ENCODE measurements at places on chromosomes 1 and 21.

- DNase-seq = peak; percentile 94
These were observed 5.0 kb upstream of the COA7 start for GRCh38 chr1:52702886-52703787.

GRCh38 chr1:31356427-31356826 is 16.4 kb downstream of the FABP3 start:
- DNase-seq = no peak

GRCh38 chr21:37484535-37485474 is 118.2 kb downstream of the DYRK1A start:
- DNase-seq = no peak

- no peak for DNase-seq
These were observed 212.8 kb downstream of the SMYD3 start for GRCh38 chr1:246294263-246294662.

GRCh38 chr1:85314726-85315125 is 38.3 kb upstream of the BCL10 start:
- DNase-seq = no peak

GRCh38 chr1:169113613-169114119 is 7.2 kb downstream of the ATP1B1 start:
- no peak for DNase-seq

DNA sequence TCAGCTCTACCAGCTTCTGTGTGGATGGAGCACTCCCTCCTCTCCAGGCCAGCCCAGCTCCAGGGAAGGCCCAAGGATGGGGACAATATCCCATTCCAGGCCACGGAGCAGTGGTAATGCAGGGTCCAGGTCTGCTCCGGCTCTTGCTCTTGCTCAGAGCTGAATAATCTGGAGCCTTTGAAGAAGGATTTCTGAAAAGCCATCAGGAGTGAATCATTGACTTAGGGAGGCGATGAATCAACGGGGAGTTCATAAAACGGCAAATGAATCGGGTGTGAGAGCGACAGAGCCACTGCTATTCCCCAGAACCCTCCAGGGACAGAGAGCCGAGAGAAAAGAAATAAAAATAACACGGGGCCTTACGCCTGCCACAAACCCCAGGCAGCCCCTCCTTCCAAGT is 7.7 kb downstream of the POU3F1 start:
- DNase-seq = no peak

GRCh38 chr21:14616380-14617039 is 70.4 kb upstream of the SAMSN1 start:
- no peak for DNase-seq

DNA sequence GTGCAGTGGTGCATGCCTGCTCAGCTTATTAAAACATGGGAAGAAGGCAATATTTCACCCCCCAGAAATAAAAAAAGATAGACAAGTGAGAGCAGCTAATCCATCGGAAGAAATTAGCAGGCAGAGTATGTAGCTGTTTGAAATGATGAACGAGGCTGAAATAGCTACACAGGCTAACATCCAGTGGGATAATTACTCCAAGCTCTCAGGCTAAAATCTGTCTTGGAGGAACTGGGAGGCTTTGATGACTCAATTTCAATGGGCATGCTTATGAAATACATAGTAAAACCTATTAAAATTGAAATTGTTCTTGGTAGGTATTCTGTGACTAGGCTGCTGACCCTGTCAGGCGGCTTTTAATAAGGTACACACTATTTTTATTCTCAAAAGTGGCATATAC is 84.1 kb upstream of the RRP15 start:
- no peak for DNase-seq

- no peak for DNase-seq
These were observed 122.0 kb downstream of the LACTBL1 start for GRCh38 chr1:22850681-22851080.

DNA sequence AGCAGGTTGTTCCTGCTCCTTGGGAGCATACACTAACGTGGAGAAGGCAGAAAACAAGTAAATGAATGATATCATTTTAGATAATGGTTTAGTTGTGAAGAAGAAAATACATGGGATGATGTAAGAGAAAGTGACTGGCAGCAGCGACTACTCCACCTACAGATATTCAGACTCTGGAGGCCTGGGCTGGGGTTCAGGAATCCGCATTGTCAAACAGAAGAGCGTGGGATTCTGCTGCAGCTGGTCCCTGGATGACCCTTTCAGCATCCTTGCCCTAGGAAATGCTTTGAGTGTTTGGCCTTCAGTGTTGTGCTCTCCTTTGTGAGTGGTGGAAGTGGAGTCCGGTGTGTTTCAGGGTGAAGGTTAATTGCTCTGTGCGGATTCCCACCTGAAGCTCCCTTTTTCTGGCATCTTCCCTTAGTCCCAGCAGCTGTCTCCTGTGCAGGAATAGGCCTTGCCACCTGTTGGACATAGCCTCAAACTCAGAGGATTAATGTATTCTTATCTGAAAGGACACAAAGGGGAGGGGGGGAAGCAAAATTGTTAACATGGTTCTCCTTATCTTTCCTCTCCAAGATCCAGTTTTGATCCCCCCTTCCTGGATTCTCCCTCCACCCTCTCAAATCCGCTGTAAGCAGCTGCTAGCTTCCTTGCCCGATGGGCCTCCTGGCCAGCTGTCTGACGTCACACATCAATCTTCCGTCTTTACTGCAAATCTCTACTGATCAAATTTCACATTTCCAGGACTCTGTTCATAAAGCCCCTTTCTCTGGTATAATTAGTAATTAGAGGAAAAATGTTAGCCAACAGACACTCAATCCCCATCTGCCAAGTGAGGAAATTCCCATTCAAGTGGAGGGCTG is 68.3 kb upstream of the SPAG17 start:
- no peak for DNase-seq

- no peak for DNase-seq
These were observed 5.8 kb upstream of the NR5A2 start for GRCh38 chr1:200021577-200022238.

- no peak for DNase-seq
These were observed 57.4 kb downstream of the UCK2 start for GRCh38 chr1:165884690-165885304.

DNA sequence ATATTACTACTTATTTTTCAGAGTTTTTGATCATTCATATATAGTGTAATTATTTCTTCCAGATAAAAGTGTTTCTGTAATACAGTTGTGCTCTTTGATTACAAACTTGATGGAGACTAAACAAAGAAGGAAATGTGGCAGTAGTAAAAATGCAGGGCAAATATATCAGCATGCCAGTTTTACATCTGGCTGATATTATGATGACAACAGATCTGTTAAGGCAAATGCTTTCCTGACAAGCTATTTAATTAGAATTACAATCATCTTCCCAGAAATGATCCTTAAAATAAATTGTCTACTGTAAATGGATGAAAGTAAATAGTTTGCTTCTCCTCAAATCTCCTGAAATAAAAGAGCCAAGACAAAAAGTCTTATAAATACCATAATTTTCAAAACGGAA is 1659.8 kb downstream of the BRINP3 start:
- no peak for DNase-seq

- no peak for DNase-seq
These were observed 86.0 kb downstream of the CASZ1 start for GRCh38 chr1:10710489-10710888.

GRCh38 chr1:15224974-15225373 is 22.0 kb upstream of the FHAD1 start:
- DNase-seq = no peak

DNA sequence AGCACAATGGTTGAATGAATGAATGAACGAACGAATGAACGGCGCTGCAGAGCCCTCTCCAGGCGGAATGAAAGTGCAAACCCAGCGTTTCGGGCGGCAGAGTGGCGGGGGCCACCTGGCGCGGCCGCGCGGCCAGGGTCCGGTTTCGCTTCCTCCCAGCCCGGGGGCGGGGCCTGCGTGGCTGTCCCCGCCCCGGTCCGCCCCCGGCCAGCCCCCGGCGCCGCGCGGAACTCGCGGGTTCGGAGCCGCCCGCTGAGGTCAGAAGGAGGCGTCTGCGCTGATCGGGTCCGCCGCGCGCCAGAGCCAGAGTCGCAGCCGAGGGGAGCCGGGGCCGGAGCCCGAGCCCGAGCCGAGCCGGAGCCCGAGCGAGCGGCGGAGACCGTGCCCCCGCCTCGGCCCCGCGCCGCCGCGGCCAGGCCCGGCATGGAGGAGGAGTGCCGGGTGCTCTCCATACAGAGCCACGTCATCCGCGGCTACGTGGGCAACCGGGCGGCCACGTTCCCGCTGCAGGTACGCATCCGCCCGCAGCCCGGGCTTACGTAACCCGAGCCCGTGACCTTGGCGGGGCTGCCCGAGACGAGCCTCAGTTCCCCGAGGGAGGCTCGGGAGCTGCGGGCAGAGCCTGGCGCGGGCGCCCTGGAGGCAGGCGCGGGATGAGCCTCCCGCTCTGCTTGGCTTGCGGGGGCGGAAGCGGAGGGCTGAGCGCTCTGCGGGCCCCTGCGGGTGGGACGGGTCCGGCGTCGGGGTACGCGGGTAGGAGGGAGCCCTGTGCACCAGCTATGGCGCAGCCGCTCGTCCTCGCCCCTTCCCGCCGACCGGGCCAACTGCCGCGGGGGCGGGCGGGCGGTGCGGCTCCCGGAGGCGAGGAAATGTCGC is at the start of gene PDXK:
TSS of gene PDXK (plus strand) at position 258 of the 876 bp plus-strand sequence. CDS start at position 424, 166 bp downstream.
- DNase-seq = peak; percentile 95

DNA sequence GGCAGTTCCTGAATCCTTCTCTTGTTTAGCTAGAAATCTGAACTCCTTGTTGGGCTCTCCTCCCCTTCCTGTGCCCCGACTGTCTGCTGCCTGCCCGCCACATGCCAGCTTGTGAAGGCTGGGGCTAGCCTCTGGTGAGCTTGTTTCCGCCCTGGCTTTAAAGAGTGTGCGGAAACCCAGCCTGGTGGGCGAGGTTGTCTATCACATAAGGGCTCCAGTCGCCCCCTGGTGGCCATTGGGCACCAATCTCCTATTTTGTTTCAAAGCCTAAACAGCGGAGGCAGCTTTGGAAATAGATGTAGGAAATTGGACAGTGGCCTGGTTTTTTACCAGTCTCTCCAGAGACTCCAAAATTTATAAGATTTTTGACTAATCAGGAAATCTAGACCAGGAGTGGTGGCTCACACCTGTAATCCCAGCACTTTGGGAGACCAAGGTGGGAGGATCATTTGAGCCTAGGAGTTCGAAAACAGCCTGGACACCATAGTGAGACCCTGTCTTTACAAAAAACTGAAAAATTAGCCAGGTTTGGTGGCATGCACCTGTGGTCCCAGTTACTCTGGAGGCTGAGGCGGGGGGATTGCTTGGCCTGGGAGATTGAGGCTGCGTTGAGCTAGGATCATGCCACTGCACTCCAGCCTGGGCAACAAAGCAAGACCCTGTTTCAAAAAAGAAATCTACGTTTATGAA is 9.8 kb downstream of the ATP8B2 start:
- peak; percentile 92 for DNase-seq

DNA sequence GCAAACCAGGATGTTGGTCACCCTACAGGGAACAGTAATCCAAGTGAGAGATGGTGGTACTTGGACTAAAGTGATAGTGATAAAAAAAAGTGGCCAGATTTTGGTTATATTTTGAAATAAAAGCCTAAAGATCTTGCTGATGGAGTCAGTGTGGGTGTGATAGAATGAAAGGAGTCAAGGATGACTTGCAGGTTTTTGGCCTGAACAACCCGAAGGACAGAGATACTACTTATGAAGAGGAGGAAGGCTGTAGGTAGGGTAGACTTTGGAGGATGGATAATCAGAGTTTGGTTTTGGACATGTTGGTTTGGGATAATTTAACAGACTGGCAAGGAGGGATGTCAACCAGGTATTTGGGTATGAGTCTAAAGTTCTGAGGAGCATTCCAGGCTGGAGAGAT is 1.5 kb upstream of the TEX38 start:
- no peak for DNase-seq

DNA sequence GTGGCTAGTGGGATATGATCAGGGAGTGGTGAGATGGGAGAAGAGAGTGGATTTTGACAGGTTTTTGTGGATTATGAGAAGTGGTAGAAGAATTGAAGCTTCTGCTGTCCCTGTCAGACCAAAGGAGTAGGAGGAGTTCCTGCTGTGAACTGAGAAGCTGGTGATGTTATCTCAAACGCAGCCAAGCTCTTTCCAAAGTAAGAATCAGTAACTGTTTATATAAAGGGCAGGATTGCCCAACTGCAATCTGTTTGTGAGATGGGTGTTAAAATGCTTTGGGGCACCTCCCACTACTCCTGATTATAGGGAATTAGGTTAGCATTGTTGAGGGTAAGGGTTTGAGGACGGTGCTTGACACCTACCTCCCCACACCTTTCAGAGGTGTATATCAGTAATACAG is 60.5 kb upstream of the USP25 start:
- no peak for DNase-seq

GRCh38 chr1:166999075-166999474 is 10.0 kb downstream of the MAEL start:
- DNase-seq = no peak

DNA sequence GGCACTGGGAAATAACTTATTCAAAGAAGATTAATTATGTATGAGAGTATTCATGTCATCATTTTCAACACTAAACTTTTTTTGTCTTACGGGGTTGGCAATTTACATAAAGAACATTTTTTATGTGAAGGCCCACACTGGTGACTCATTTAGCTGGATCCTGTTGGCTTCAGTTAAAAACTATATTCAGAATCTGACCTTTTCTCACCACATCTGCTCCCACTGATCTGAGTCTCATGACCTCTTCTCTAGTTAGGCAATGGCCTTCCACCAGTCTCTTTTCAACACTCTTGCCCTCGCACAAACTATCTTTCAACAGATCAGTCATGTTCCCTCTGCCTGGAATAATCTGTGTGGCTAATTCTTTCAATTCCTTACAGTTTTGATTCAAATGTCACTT is 53.4 kb downstream of the TMPRSS15 start:
- no peak for DNase-seq

- DNase-seq = no peak
These were observed 175.4 kb downstream of the ZBTB18 start for GRCh38 chr1:244226435-244226834.

DNA sequence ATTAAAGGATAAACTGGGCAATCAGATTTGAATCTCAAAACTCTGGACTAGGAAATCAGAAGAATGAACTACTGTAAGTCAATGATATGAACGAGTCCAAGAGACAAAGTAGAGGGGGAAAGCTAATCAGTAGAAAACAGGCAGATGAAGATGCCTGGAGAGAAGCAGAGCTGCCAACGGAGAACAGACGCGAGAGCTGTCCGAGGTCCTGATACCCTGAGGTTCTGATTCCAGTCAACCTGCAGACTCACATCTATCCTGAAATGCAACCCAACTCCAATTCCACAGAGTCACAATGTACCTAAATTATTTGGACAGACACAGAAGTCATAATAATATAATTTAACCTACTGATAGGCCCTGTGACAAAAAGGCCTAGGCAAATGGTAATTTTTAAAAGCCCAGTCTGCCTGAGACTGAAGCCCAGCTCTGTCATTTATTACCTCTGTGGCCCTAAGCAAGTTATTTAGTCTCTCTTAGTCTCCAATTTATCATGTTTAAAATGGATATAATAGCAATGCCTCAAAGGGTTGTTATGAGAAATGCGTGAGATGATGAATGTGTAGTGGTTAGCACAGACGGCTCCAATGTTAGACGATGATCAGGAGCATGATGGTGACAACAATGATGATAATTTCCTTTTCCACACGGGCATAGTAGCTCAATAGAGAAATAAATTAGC is 33.4 kb downstream of the RGS7 start:
- DNase-seq = no peak

GRCh38 chr1:28718586-28719331 is 18.0 kb upstream of the YTHDF2 start:
- DNase-seq = no peak
